Activated naive CD4-positive, alpha-beta T cell treated with Interleukin-2 at 50 U/mL for 16 hours (primary cell): ENCODE measurements at places on chromosomes 13 and 19.

DNA sequence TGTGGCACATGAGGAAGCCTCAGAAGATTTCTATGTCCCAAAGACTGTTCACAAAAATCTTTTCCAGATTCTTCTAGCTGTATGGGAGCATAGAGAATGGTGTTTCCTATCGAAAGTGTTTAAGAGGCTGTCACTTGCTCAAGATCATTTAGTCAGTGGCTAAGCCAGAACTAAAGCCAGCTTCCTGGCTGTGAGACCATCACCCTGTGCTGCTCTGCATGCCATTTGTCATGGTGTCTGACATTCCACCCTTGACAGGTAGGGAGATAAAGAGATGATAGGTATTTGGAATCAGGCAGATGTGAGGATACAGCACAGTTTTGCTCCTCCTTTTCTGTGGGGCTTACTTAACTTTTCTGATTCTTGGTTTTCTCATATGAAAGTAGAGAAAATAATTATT is 177.3 kb downstream of the DNAJC15 start:
- DNase-seq = no peak

DNA sequence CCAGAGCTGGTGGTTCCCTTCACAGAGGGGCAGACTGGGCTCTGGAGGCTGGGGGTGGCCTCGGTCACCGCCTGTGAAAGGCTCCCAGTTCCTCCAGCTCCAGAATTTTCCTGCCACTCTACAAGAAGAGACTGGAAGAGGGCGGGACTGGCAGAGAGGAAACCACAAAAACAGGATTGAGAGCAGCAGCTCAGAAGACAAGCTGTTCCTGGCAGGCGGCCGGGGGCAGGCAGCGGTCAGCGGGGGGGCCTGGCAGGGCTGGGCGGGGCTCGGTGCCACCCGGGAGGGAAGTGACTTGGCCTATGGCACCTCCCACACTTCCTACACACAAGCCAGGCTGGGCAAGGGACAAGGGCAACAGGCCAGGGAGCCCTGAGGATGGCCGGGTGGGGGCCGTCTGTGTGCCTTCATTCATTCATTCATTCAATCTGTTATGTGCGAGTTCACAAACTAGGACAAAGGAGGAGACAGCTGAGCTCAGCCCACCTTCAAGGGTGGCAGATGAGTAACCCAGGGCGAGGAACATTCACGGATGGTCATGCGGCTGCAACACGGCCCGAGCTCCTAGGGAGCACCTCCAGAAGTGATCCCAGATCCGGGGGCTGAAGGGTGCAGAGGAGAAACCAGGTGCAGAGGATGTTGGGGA is 16.9 kb upstream of the BTBD2 start:
- DNase-seq = peak; percentile 51

DNA sequence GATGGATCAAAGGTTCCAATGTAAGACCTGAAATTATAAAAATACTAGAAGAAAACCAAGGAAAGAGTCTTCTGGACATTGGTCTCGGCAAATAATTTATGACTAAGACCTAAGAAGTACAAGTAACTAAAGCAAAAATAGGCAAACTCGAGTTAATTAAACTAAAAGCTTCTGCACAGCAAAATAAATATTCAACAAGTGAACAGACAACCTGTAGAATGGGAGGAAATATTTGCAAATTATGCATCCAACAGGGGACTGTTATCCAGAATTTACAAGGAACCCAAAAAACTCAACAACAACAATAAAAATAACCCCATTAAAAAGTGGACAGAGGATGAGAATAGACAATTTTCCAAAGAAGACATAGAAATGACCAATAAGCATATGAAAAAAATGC is 9.7 kb upstream of the SLAIN1 start:
- DNase-seq = no peak

GRCh38 chr19:12140545-12141404 is 625 bp upstream of the ZNF20 start:
- DNase-seq = peak; percentile 87
